ENCODE measurements at places on chromosomes 4 and X.

DNA sequence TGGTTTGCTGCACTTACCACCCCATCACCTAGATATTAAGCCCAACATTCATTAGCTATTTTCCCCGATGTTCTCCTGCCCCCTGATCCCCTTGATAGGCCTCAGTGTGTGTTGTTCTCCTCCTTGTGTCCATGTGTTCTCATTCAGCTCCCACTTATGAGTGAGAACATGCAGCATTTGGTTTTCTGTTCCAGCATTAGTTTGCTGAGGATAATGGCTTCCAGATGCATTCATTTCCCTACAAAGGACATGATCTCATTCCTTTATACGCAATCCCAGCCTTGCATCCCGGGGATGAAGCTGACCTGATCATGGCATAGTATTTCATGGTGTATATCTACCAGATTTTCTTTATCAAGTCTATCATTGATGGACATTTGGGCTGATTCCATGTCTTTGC, 99.0 kb upstream of the DCAF12L2 start:
- DNase-seq = no peak

DNA sequence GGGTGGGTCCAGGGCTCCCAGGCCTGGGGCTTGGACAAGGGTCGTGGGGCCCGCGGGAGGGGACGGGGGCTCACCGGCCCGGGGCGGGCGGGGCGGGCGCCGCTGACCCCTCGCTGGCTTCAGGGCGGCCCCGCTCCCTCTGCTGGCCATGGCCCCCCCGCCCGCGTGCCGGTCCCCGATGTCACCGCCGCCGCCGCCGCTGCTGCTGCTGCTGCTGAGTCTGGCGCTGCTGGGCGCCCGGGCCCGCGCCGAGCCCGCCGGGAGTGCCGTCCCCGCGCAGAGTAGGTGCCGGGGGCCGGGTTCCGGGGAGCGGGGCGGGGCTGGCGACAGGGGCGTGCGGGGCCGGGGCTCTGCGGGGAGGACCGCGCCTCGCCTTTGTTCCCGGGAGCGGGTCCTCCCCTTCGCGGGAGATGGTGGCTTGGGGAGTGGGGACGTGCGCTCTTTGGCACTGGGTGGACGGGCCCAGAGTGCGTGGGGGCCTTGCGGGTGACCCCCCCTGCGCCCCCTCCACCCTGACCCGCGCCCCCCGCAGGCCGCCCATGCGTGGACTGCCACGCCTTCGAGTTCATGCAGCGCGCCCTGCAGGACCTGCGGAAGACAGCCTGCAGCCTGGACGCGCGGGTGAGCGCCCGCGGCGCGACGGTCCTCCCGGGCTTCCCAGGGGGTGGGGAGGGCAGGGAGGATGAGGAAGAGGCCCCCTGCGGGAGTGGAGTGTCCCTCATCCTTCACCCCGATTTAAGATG, 16.8 kb upstream of the NAT8L start:
- DNase-seq = no peak

DNA sequence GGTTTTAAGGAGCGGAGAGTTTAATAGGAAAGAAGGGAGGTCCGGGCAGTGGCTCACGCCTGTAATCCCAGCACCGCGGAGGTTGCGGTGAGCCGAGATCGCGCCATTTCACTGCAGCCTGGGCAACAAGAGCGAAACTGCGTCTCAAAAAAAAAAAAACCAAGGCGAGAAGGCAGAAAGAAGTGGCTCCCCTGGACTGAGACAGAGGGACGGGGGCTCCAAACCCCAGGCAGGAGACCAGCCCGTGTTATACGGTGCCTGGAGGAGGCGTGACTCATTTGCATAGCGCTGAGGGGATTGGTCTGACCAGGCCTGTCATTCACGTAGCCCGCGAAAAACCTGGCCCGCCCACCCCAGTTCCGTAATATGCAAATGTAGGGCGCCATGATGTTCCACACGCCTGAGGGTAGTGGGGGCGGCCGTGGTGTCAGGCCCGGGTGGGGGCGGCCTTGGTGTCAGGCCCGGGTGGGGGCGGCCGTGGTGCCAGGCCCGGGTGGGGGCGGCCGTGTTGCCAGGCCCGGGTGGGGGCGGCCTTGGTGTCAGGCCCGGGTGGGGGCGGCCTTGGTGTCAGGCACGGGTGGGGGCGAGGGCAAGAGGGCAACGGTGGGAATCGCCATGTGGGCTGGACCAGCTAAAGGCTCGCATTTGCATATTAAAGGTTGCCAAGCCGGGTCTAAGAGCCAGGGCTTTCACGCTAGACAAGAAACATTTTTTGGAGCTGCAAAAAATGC, 2.1 kb downstream of the PLCXD1 start:
- no peak for DNase-seq

- DNase-seq = no peak
Observed at GRCh38 chrX:66045894-66046293, 6.0 kb upstream of the VSIG4 start.

- no peak for DNase-seq
Observed at GRCh38 chr4:77097611-77098010, 21.8 kb upstream of the CCNI start.

DNA sequence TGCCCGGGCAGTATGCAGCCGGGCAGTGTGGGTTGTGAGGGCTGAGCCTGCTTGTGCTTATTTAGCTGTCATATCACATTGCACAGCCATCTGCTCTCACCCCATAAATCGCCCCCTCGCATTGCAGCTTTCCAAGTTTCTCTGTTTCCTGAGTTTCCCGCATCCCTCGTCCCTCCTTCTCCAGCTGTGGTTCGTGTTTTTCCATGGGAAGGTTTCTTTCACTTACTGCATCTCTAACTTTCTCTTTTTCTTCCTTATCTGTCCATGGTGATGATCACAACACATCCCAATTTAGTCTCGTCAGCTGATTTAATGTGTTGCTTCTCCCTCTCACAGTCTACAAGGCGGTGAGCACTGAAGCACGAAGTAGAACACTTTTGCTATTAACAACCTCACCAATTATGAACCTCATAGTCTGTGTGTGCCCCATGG, 118.1 kb downstream of the ENPP6 start:
- no peak for DNase-seq

DNA sequence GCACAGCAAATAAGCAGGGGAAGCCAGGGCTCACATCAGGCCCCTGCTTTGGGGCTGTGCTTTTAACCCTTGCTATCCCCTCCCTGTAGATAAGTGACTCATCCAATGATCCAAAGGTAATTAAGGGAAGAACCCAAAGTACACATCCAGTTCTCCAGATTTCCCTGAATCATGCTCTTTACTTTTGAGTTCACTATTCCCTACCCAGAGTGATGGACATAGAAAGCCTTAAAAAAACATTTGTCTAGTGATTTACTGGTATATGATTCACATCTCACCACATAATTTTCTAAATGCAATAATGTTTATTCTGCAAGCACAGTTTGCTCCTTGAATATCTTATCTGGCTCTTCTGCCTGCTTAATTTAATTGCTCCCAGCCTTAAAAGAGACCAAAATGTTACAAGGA, 136.2 kb downstream of the PPP3CA start:
- no peak for DNase-seq

DNA sequence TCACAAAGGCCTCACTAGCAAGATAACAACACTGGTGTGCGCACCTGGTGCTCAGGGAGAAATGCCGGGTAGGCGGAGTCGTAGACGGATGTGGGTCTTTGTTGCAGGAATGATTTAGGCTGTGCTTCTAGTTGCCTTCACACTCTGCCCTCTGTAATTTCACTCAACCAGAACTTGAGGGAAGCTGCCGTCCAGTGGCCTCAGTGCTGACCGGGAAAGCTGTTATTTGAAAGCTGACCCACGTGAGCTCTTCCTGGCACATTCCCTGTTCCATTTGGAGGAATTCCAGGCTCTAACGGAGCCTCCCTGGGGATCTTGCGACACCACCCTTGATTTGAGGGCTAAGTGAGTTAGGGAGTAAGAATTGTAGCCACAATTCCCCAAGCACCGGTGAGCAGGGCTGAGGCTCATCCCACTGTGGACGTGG, 15.9 kb downstream of the SH3TC1 start:
- peak; percentile 53 for DNase-seq

DNA sequence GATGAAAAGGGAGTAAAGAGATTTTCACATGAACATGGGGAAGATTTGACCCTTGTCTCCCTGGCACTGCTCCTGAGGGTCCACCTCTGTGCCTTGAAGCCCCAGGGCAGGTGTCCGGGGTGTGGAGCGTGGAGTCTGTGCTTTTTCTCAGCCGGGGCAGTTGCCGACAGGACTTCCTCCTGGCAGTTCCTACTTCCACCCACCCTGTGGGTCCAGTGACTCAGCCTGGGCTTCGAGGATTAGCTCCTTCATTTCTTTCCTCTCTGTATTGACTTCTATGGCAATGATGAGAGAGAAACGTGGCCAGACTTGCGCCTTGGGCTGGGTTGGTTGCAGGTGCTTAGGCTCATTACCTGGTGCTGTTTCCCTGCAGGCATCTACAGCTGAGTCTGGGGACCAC, 35.9 kb upstream of the CLCN4 start:
- DNase-seq = no peak

DNA sequence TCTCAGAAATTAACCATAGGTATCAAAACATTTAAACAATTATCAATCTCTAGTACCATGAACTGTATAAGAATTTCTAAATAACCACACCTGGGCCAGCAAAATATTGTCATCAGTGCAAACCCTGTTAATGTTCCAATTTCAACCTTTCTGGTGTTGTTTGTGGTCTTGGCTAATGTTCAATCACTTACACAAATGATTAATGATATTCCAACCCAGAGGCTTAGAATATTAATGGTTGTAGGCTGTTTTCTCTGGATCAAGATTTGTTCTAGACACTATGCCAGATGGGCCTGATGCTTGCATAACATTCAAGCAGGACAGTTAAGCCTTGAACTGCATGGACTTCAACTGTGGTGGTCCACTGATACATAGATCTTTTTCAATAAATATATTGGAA, 69.1 kb downstream of the HS3ST1 start:
- DNase-seq = no peak

GRCh38 chr4:182600856-182601255, 316.3 kb downstream of the DCTD start:
- DNase-seq = no peak

DNA sequence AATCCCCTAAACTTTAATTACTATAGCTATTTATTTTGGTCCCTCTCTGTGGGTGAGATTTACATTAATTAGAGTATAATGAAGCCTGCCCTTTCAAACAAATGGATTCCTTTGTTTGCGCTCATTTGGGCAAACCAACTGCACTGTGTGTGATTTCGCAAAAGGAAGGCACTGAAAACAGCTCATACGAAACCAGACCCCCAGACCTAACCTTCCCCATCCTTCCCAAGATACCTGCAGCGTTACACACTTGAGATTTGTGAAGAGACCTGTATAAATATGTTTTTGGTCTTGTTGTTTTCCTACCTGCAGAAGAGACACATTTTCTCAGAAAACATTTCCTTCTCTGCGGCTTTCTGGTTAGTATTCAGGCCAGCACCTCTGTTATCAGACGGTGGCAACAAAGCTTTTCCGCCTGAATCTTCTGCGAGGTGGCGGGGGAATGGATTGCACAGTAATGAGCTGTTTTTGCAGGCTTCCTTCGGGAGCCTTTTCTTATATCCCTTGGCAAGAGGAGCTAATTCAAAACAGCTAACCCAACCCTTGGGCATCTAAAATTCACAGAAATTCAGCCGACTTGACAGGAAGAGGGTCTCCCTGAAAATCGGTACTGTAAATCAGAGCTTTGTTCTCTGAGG, 47.6 kb downstream of the CBLL2 start:
- DNase-seq = no peak

GRCh38 chr4:165152527-165152926, 39.9 kb upstream of the TMEM192 start:
- DNase-seq = no peak

DNA sequence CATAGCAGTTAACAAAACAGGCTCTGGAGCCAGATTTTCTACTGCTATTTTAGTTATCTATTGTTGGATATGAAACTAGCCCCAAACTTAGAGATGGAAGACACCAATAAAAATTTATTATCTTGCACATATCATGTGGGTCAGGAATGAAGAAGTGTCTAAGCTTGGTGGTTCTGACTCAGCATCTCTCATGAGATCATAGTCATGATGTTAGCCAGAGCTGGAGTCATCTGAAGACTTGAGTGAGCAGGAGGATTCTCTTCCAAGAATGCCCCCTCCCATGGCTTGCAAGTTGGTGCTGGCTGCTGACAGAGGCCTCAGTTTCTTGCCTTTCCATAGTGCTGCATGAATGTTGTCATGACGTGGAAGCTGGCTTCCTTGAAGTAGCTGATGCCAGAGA, 68.2 kb upstream of the TAPT1 start:
- DNase-seq = no peak

DNA sequence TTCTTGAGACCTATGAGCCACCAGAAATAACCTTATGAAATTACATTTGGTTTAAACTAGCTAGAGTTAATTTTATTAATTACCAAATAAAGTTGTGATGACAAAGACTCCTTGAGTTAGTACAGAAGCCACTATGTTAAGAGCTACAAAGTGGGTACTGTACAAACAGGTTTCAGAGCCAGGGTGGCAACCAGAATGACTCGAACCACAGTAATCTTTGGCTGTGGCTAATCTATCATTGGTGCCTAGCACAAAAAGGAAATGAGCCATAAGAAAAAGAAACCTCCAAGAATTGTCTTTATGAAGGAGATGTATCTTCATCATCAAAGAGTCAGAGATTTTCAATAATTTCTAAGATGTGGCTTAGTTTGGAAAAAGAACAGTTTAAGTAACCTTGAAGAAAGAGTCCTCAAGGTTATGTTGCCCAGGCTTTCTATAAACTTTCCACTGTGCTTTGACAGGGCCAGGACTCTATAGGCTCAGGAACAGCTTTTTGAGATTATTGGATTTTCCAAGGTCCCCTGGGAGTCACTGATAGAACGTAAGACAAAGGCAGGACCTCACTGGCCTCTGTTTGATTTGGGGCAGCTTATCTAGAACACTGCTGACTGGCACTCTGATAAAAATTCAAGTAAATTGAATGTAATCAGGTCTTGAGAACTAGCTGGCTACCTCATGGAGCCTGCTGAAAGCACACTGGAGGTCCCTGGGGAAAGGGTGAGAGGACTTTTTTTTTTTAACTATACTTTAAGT, 777.7 kb downstream of the STIM2 start:
- DNase-seq = no peak

- DNase-seq = no peak
Observed at GRCh38 chr4:76203541-76203940, 10.1 kb downstream of the SCARB2 start.

GRCh38 chrX:46637938-46638337, 64.4 kb downstream of the CHST7 start:
- no peak for DNase-seq

DNA sequence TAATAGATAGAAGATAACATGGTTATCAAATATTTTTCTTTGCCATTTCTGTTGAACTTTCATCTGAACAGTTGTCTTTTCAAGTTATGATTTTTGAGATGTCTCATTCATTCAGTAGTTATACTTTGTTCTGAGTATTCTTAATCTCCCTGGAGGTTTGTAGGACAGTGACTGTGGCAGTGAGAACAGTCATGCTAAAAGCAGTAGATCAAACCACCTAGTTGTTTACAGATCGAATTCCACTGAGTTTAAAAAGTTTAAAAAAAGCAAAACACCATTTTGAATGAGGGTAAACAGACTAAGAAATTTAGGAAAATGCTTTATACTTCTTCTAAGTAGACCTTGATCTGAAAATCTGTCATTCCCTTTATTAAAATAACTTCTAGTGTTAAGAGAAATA, 107.2 kb downstream of the CEP135 start:
- DNase-seq = no peak
